Fibroblast of lung (primary cell): ENCODE measurements at places on chromosomes 13 and 19. TPM values are rescaled to one million over a fixed set of nuclear protein-coding genes. Genes with fewer than 3 reads are reported as not detected.

The PGLYRP2 gene
- not detected in 2 replicates for total RNA-seq

The FAM83E gene
- 0.50 and 1.0 TPM in 2 replicates for total RNA-seq

The RUBCNL gene
- 3.6 and 4.1 TPM in 2 replicates for total RNA-seq

The ACP7 gene
- not detected in 2 replicates for total RNA-seq

The C19orf33 gene
- total RNA-seq, result not detected in 2 replicates

The ZNF541 gene
- 0.17 TPM in 1 of 2 replicates, not detected in the other for total RNA-seq

The TNFSF13B gene
- total RNA-seq, result 4.8 and 5.4 TPM in 2 replicates

The ZNF793 gene
- total RNA-seq, result 2.6 and 5.9 TPM in 2 replicates

The EBI3 gene
- total RNA-seq, result not detected in 2 replicates

The DIAPH3 gene
- total RNA-seq, result 1.8 and 5.9 TPM in 2 replicates

The ZNF331 gene
- 9.0 and 16.2 TPM in 2 replicates for total RNA-seq

The ZNF14 gene
- total RNA-seq, result 6.2 and 7.9 TPM in 2 replicates

The COL5A3 gene
- 0.77 and 1.2 TPM in 2 replicates for total RNA-seq

The SHISA7 gene
- total RNA-seq, result not detected in 2 replicates

The LPAR6 gene
- total RNA-seq, result 4.9 and 7.6 TPM in 2 replicates

The THSD1 gene
- 9.1 and 9.8 TPM in 2 replicates for total RNA-seq

The ZNF761 gene
- 9.2 and 10.7 TPM in 2 replicates for total RNA-seq

The DNM2 gene
- total RNA-seq, result 52.9 and 76.8 TPM in 2 replicates

The JAK3 gene
- 1.2 and 1.3 TPM in 2 replicates for total RNA-seq

The ICAM5 gene
- total RNA-seq, result 1.8 and 2.5 TPM in 2 replicates

The KLF5 gene
- 0.26 and 0.83 TPM in 2 replicates for total RNA-seq

The FXYD5 gene
- 10.5 and 19.8 TPM in 2 replicates for total RNA-seq

The B3GNT3 gene
- total RNA-seq, result not detected in 2 replicates

The HOMER3 gene
- total RNA-seq, result 60.1 and 70.2 TPM in 2 replicates

The FFAR2 gene
- total RNA-seq, result not detected in 2 replicates

The OR10H1 gene
- not detected in 2 replicates for total RNA-seq

The ZNF578 gene
- 5.1 and 9.6 TPM in 2 replicates for total RNA-seq

The RFX1 gene
- total RNA-seq, result 1.0 and 2.6 TPM in 2 replicates

The ADGRE2 gene
- total RNA-seq, result under 0.01 TPM in 2 replicates

The CCDC70 gene
- total RNA-seq, result not detected in 2 replicates

The USF2 gene
- 42.1 and 53.8 TPM in 2 replicates for total RNA-seq

The CHST8 gene
- total RNA-seq, result not detected in 2 replicates
